NCI-H146 (cell line): ENCODE measurements at places on chromosomes 4 and X.

DNA sequence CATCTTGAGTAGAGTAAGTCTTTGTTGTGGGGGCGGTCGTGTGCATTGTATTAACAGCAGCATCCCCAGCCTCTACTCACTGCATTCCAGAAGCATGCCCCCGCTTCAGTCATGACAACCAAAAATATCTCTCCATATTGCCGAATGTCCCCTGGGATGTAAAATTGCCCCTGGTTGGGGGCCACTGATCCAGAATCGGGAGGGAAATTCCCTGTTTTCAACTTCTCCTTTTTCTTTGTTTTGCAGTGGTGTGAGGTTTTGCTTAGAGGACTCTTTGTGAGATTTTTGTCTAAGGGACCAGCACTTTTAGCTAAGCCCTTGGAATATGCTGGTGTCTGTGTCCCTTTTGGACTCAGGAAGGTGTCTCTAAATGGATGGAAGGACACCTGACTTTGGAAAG, 3.0 kb upstream of the IL13RA1 start:
- no peak for DNase-seq

DNA sequence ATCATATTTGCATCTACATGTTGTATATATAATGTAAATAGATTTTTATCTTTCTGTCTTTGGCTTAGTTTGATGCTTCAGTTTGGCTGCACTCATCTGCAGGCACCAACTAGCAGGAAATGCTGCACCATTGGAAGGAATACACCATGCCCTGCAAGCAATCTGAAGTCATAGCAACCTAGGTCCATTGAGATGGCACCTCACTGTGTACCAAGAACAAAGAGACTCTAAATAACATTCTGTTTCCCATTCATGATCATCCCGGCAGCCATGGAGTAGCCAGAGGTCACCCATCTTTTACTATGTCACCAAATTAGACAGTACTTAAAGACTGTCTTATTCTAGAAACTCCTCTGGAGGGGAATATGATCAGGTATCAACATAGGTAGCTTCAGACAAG, 40.8 kb upstream of the HS6ST2 start:
- DNase-seq = no peak

DNA sequence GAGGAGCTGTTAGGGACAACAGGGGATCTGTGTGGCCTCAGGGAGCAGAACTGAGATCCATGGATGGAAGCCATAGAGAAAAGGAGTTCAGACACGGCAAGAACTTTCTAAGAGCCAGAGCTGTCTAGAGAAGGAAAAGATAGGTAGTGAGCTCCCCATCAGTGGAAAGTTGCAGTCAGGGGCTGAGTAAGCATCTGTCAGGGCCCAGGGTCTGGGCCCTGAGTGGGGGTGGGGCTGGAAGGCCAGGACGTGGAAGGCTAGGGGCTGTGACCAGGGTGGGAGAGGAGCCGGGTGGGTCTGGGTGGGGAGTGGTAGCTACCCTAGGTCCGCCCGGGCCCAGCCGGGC, 324 bp upstream of the MSN start:
- DNase-seq = no peak

GRCh38 chrX:27674491-27674890, 84.3 kb downstream of the DCAF8L2 start:
- DNase-seq = no peak

GRCh38 chrX:103681443-103681842, 5.1 kb downstream of the MORF4L2 start:
- DNase-seq = no peak

- no peak for DNase-seq
These were observed 33.7 kb downstream of the CLOCK start for GRCh38 chr4:55512922-55513571.

DNA sequence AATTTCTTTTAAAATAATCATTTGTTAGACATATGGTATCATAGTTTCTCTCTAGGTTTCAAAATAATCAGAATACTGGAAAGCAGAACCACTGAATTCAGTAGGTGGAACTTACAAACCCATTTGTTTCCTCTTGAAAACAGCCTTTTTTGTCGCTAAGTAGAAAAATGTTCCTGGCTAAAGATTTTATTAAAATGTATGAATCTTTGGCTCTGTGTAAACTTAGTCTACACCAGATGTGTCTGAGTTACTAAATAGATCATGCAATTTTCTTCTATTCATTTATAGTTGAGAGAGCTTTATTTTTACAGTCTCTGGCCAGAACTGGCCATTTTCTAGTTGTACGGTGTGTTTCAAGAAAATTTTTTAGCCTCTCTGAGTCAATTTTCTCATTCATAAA, 1.0 kb downstream of the CYSLTR1 start:
- no peak for DNase-seq

- DNase-seq = no peak
These were observed 60.3 kb downstream of the ARSJ start for GRCh38 chr4:113919145-113919544.

- DNase-seq = no peak
These were observed 348.2 kb downstream of the PDGFC start for GRCh38 chr4:156623376-156623775.

GRCh38 chr4:107689912-107690587, 30.0 kb downstream of the PAPSS1 start:
- DNase-seq = no peak

DNA sequence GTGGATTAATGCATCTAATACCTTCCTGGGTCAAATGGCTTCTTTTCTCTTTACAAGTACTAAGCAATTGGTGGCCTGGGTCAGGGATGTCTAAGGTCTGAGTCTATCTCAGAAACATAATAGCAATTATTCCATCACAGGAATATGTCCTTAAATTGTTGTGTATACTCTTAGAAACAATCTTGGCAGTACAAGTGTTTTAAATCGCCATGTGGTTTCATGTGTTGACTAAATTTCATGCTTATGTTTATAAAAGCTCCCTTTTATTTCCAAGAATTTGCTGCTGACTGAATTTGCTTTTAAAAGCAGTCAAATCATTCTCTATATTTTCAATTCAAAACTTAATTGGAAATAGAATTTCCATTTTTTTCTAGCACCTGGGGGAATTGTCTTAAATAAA, 125.3 kb upstream of the PACRGL start:
- DNase-seq = no peak

- peak; percentile 66 for DNase-seq
These were observed 220.4 kb downstream of the MAML3 start for GRCh38 chr4:139933541-139933940.

GRCh38 chrX:32571579-32571978, 639.8 kb downstream of the DMD start:
- no peak for DNase-seq

DNA sequence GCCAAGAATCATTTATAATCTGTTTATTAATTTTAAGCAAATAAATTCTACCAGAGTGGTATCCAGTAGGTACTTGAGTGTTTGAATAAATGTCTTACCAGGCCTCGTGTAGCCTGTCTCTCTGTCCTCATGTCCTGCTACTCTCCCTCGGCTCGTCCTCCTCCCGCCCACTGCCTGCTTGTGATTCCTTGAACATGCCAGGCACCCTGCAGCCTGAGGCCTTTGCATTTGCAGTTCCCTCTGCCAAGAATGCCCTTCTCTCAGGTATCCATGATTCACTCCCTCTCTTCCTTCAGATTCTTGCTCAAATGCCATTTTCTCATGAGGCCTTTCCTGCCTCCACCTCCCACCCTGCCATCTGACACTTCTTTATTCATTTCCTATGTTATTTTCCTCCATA, 209.7 kb upstream of the PRPS2 start:
- no peak for DNase-seq

DNA sequence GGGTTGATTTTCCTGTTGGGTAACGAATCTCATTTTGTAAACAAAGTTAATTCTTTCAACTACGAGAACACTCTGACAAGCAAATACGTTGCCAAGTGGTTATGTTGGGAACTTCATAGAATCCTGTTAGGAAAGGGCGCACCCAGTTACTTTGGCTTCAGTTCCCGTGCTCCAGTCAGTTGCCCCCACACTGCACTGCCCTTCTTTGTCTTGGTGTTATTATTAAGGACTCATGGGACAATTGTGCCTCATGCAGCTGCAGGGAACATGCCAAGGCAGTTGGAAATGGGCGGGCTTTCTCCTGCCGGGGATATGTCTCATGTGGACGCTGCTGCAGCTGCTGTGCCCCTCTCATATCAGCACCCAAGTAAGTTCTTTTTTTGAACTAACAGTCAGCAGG, 28.9 kb downstream of the OFD1 start:
- no peak for DNase-seq

DNA sequence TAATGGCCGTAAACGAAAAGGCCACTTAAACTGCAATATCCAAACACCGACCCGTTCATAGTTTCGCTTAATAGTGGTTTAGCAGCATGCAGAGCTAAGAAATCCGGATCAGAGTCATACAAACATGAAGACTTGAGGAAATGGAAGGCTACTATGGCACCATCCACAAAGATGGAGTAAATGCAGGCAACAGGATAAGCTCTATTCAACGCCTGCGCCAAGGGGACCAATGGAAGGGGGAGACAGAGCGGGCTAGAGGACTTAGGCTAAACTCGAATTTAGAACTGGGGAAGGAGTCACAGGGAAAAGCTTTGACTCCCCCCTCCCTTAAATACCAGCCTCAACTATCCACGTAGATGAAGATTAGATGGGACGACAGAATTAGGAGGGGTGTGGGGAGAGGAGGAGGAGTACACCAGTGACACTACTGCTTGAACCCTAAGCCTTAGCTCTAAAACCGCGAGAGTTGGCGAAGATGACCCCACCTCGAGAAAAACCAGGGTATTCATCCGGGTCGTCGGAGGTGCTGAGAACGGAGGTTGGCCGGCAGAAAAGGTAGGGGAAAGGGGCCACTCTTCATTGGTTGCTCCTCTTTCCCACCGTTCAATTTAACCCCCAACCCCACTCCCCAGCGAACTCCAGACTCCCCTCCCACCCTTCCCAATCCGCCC, 3.5 kb downstream of the HUWE1 start:
- DNase-seq = peak; percentile 57

- DNase-seq = no peak
These were observed 11.3 kb downstream of the BST1 start for GRCh38 chr4:15714141-15714540.

- DNase-seq = no peak
These were observed 634.9 kb downstream of the BCOR start for GRCh38 chrX:39462835-39463234.

DNA sequence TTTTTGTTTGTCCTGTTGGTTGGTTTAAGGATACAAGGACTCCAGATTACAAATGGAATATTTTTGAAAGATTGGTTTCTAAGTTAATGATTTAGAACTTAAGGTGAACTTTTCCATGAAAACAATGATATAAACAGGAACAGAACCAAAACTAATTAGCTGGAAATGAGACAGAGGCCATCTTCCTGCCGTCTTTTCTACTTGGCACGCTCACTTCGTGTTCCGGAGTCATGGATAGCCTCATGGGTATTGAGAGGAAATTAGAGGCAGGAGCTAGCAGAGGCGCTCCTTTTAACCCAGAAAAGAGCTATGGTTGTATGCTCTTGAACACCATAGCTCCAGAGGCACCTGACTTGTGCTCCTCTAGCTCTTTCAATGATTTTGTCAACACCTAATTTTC, 2.4 kb downstream of the FAM241A start:
- DNase-seq = no peak

DNA sequence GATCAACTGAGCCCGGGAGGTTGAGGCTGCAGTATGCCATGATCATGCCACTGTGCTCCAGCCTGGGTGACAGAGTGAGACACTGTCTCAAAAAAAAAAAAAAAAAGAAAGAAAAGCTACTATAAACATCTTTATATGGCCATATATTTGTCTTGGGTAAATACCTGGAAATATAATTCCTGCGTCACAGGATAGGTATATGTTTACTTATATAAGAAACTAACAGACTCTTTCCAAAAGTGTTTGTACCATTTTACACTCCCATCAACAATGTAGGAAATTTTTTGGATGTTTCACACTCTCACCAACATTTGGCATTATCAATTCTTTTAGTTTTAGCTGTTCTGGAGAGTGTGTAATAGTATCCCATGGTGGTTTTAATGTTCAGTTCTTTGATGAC, 12.8 kb downstream of the P2RY4 start:
- no peak for DNase-seq

DNA sequence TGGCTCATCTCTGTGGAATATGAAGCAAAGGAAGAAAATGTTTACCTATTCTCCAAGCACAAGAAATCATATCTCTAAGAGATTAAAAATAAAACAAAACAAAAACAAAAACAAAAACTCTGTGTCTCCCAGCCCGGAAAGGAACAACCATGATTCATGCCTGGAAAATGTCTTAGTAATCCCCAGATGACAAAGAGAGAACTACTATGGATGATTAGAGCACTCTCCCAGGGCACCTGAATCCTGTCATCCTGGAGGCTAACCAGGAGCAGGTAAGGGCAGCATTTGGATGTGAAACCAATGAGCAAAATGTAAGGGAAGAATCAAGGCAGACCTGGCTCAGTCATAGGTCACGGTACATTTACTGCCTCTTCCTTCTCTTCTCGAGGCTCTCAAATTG, 1.7 kb upstream of the AKAP4 start:
- no peak for DNase-seq

GRCh38 chr4:57544811-57545654, 434.8 kb upstream of the IGFBP7 start:
- DNase-seq = no peak
